Activated CD8-positive, alpha-beta T cell treated with anti-CD3 and anti-CD28 coated beads, Interleukin-2, amount 10 ng/mL, durations not matched to agents 7 days and 5 days (primary cell): ENCODE measurements at places on chromosomes 16 and 17. TPM values are rescaled to one million over a fixed set of nuclear protein-coding genes. Genes with fewer than 3 reads are reported as not detected.

The C16orf89 gene
- not detected for total RNA-seq

The TMEM238L gene
- total RNA-seq = not detected

The PARD6A gene
- 14.7 TPM for total RNA-seq

The AXIN2 gene
- 4.7 TPM for total RNA-seq

The HS3ST3B1 gene
- total RNA-seq = 10.3 TPM

The CD300A gene
- 2.1 TPM for total RNA-seq

The MYH2 gene
- not detected for total RNA-seq

The ATAD5 gene
- total RNA-seq = 37.0 TPM

- H3K27ac ChIP-seq = no peak overlapping the region
- H3K4me3 ChIP-seq = peak overlapping the region; percentile 98
- peaks cover 36% of the 10 kb centered on the region for H3K4me1 ChIP-seq
- H3K36me3 ChIP-seq = peaks cover 1% of the 10 kb centered on the region
Measured at GRCh38 chr16:27551036-27551435, 1.1 kb downstream of the KATNIP start.

GRCh38 chr17:30530346-30531025, 53.3 kb downstream of the GOSR1 start:
- no peaks in the 10 kb centered on the region for H3K36me3 ChIP-seq
- H3K27ac ChIP-seq = no peak overlapping the region
- no peak for DNase-seq
- H3K4me3 ChIP-seq = no peak overlapping the region
- H3K4me1 ChIP-seq = no peaks in the 10 kb centered on the region

GRCh38 chr17:79666111-79666510, 55.3 kb upstream of the RBFOX3 start:
- H3K36me3 ChIP-seq = no peaks in the 10 kb centered on the region
- DNase-seq = no peak
- H3K4me3 ChIP-seq = no peak overlapping the region
- H3K27me3 ChIP-seq = peaks cover 17% of the 10 kb centered on the region
- no peak overlapping the region for H3K27ac ChIP-seq
- H3K4me1 ChIP-seq = no peaks in the 10 kb centered on the region

DNA sequence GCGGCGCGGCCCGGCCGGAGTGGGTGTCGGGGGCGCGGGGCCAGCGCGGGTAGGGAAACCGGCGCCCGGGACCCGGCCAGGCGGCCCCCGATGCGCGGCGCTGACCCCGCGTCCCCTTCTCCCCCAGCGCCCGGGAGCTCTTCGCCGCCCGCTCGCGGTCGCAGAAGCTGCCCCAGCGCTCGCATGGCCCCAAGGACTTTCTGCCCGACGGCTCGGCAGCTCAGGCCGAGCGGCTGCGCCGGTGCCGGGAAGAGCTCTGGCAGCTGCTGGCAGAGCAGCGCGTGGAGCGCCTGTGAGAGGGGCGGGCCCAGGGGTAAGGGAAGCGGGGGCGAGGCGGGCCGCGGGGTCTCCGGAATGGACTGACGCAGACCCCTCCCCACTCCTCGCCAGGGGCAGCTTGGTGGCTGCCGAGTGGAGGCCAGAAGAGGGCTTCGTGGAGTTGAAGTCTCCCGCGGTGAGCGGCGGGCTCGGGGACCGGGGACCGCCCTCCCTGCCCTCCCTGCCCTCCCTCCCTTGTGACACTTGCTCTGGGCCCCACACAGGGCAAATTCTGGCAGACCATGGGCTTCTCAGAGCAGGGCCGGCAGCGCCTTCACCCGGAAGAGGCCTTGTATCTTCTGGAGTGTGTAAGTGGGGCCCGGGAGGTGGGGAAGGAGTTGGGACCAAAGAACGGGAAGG, 430 bp downstream of the TSEN54 start:
- H3K4me3 ChIP-seq = peak overlapping the region; percentile 89
- H3K27me3 ChIP-seq = peaks cover 3% of the 10 kb centered on the region
- peak overlapping the region; percentile 97 for H3K27ac ChIP-seq
- peaks cover 28% of the 10 kb centered on the region for H3K36me3 ChIP-seq
- DNase-seq = peak; percentile 45
- H3K4me1 ChIP-seq = peaks cover 28% of the 10 kb centered on the region

- H3K27ac ChIP-seq = peak overlapping the region; percentile 96
- no peaks in the 10 kb centered on the region for H3K27me3 ChIP-seq
- H3K4me1 ChIP-seq = peaks cover 11% of the 10 kb centered on the region
- H3K4me3 ChIP-seq = peak overlapping the region; percentile 99
- H3K36me3 ChIP-seq = peaks cover 12% of the 10 kb centered on the region
Measured at GRCh38 chr17:2335726-2336214, 487 bp downstream of the TSR1 start.

GRCh38 chr16:78284326-78284725, 184.9 kb downstream of the WWOX start:
- H3K4me1 ChIP-seq = no peaks in the 10 kb centered on the region
- no peaks in the 10 kb centered on the region for H3K27me3 ChIP-seq

- no peak for DNase-seq
- no peaks in the 10 kb centered on the region for H3K36me3 ChIP-seq
Measured at GRCh38 chr16:83878838-83879237, 20.1 kb upstream of the MLYCD start.

DNA sequence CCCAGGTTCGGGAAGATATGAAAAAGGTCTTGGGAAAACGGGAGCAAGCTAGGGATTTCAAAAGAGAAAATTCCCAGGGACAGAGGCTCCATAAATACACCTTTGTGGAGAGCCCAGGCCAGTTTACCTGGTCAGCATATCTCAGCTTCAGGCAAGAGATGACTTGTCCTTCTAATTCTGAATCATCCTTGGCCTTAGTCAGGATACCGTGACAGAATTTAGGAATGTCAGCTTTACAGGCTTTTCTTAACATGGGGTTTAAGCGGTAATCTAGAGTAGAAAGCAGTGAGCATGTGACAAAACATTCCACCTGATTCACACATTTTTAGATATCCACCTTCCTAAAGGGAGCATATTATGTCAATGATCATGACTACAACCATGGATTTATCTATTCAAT, 41.1 kb upstream of the CLEC18B start:
- H3K27me3 ChIP-seq = no peaks in the 10 kb centered on the region
- peaks cover 81% of the 10 kb centered on the region for H3K36me3 ChIP-seq
- DNase-seq = no peak
- peaks cover 18% of the 10 kb centered on the region for H3K4me1 ChIP-seq
- H3K4me3 ChIP-seq = no peak overlapping the region

DNA sequence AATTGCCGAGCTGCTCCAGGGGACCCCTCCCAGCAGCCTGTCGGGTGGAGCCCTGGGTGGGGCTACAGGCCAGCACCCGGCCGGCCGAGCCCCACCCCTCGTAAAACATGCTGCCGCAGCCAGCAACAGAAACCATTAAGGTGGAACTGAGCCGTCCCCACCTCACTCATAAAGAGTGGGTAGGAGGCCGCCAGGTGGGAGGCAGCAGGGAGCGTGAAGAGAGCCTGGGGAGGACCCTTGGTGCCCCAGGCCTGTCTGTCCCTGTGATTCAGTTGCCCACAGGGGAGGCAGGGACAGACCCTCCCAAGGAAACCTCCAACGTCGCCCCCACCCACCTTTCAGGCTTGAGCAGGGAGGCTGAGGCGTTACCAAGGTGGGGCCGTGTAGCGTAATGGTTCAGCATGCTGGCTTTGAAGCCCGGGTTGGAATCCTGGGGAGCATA, 8.4 kb downstream of the FOXN1 start:
- DNase-seq = no peak
- no peak overlapping the region for H3K4me3 ChIP-seq
- peaks cover 5% of the 10 kb centered on the region for H3K27me3 ChIP-seq
- H3K27ac ChIP-seq = no peak overlapping the region

DNA sequence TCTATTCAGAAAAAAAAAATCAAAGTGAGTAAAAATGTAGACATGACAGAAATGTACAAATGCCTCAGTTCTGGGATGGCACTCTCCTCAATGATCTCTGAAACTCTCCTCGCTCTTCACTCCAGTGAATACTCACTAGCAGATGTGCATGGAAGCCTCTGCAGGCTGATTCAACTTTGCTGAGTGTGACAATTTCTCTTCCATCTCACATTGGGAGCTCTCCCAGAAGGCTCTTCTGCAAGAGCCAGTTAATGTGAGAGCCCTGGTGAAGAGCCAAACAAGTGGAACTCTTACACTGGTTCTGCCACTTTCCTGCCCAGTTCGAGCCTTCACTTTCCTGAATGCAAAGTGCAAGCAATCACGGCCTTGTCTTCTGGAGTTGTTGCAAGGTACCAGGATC, 147.1 kb upstream of the IRX6 start:
- no peaks in the 10 kb centered on the region for H3K27me3 ChIP-seq
- H3K36me3 ChIP-seq = no peaks in the 10 kb centered on the region
- no peaks in the 10 kb centered on the region for H3K4me1 ChIP-seq
- H3K27ac ChIP-seq = no peak overlapping the region
- no peak overlapping the region for H3K4me3 ChIP-seq

DNA sequence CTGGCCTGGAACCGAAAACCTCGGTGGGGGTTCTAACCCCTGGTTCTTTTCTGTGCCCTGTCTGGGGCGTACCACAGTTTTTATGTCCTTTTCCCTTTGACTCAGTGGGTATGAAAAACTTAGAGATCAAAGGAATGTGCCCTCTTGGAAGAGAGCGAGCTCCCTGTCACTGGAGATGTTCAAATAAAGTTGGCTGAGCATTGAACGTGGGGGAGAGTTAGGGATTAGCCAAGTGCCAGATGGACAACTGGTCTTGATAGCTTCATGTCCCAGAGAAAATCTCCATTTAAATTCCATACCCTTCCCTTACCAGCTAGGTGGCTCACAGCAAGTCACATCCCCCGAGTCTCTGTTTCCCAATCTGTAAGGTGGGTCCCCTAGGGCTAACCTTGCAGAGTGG, 9.5 kb downstream of the ADGRG1 start:
- H3K4me1 ChIP-seq = peaks cover under 1% of the 10 kb centered on the region
- peaks cover 11% of the 10 kb centered on the region for H3K27me3 ChIP-seq
- no peak overlapping the region for H3K4me3 ChIP-seq
- no peak for DNase-seq

GRCh38 chr17:72053036-72053435, 67.8 kb upstream of the SOX9 start:
- H3K27ac ChIP-seq = no peak overlapping the region
- no peaks in the 10 kb centered on the region for H3K4me1 ChIP-seq
- no peak overlapping the region for H3K4me3 ChIP-seq
- no peak for DNase-seq

DNA sequence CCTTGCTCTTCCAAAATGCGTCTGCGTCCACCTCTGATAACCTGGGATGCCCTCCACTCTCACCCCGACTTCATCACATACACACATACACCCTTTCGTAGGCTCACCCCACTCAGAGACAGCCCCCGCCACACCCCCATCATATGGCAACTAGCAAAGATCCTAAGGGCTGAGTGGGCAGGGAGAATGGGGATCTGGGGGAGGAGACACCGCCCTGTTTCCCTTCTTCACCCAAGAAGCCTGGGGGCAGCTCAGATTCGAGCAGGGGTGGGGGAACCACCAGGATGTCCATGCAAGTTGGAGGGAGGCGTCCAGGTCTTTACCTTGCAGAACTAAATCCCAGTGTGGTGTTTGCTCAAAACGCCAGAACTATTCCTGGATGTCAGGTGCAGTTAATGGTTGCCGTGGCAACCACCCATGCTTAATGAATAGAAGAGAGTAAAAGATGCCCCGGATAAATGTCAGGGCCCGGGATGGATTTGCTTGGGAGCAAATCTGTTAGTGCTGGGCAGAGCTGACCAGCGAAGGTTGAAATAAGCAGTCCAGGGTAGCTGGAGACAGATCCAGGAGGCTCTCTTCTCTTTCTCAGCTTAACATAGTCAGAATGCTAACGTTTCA, 72.8 kb downstream of the CACNG3 start:
- H3K27me3 ChIP-seq = peaks cover 21% of the 10 kb centered on the region
- H3K4me3 ChIP-seq = no peak overlapping the region
- H3K4me1 ChIP-seq = no peaks in the 10 kb centered on the region
- H3K27ac ChIP-seq = no peak overlapping the region
- no peaks in the 10 kb centered on the region for H3K36me3 ChIP-seq

GRCh38 chr17:282912-283882, 69.4 kb downstream of the RPH3AL start:
- H3K36me3 ChIP-seq = no peaks in the 10 kb centered on the region
- no peak overlapping the region for H3K27ac ChIP-seq
- no peak for DNase-seq
- no peak overlapping the region for H3K4me3 ChIP-seq
